ENCODE measurements at places on chromosomes 5 and 9. TPM values are rescaled to one million over a fixed set of nuclear protein-coding genes. Genes with fewer than 3 reads are reported as not detected.

DNA sequence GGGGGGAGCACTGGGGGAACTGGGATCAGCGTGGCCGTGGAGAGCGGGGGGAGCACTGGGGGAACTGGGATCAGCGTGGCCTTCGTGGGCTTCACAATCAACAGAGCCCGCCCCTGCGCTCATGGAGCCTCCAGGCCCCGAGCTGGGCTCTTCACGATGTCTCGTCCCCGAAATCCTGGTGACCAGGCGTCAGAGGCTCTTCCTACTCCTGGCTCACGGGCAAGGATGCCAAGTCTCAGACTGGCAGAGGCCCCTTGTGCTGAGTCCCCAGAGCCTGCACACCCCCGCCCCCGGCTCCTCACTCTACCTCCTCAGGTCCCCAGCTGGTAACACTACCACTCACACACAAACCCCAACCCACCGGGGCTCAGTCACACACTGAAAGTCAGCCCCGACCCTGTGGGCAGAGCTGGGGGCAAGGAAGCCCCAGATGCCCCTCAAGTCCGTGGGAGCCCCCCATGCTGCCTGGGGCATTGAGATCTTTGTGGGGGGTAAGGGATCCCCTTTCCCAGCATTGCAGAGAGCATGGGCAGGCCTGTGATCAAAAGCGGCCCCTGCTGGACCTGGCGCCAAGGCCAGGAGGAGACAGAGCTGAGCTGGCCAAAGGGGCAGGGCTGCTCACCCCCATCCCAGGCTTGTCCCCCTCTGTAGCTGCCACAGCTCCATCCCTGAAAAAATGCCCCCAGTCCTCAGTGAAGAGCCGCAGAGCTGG, 26.7 kb downstream of the LHX3 start:
- DNase-seq: no peak

PAEP gene
- not detected for polyA plus RNA-seq

GRCh38 chr5:109668237-109668636, 21.5 kb upstream of the MAN2A1 start:
- DNase-seq: no peak

GRCh38 chr9:133839822-133840329, 101.7 kb upstream of the SARDH start:
- DNase-seq: peak; percentile 36

DNA sequence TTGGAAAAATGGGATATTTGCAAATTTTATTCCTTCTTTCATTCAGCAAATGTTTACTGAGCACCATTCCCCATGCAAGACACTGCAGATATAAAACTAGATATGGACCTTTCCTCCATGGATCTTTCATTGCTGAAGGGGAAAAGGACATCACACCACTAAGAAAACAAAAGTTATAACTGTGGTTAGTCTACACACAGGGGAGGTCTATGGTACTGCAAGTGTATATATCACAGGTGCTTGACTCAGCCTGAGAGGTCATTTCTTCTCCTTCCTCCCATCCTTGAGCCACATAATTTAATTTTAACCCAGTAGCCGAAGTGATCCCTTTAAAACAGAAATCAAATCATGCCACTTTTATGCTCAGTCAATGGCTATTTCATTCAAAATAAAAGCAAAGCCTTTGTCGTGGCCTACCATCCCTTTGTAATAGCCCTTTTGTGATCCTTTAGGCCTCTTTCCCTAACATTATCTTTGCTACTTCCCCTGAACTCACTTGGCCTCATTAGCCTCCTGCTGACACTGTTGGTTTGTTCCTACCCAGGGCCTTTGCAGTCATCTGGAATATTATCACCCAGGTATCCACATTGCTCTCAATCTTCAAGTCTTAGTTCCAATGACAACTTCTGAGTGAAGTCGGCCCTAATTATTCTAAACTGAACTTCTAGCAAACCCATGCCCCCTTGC, 213.2 kb downstream of the GABRB2 start:
- no peak for DNase-seq

- DNase-seq: no peak
Measured at GRCh38 chr5:88269222-88269771, 652 bp upstream of the TMEM161B start.

TRIM32 gene
- 22.6 TPM for polyA plus RNA-seq

- no peak for DNase-seq
Measured at GRCh38 chr5:124979251-124979650, 232.8 kb upstream of the ZNF608 start.

- DNase-seq: no peak
Measured at GRCh38 chr5:157085930-157086329, 22.9 kb downstream of the HAVCR2 start.

CLIC3 gene
- polyA plus RNA-seq: 39.5 TPM

GRCh38 chr9:88835038-88835466, 156.2 kb upstream of the S1PR3 start:
- DNase-seq: no peak

TMEFF1 gene
- polyA plus RNA-seq: 2.6 TPM

DNA sequence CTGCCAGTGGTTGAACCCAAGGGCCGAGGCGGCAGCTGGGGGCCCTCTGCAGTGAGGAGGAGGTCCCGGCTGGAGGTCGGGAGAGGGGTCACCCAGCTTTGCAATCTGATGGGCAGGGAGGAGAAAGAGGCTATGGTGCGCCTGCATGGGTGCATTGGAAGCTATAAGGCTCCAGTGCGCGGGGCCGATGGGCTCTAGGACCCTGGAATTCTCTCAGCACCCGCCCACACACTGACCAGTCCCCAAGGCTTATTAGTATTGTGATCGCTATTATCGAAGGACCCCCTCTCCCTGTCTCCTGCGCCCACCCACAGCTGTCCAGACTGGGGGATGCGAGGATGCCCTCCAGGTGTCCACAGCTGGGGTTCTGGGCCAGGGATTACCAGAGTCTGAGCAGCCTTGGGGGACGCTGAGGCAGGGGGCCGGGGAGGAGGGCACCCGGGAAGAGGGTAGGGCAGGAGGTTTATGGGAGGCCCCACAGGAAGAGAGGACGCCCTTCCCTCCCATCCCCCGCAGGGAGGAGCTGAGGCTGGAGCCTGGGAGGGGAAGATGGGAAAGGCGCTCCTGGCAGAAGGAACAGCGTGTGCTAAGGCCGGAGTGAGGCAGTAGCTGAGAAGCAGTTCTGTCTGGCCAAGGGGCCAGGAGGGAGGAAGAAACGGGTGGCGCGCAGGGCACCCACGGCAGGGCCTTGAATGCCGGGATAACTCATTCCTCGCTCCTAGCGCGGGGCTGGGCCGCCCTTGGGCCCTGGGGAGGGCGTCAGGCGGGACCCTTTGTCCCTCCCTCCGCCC, 24.2 kb downstream of the C9orf50 start:
- peak; percentile 89 for DNase-seq

- DNase-seq: peak; percentile 39
Measured at GRCh38 chr5:136249678-136250266, 56.8 kb upstream of the SMIM32 start.

DNA sequence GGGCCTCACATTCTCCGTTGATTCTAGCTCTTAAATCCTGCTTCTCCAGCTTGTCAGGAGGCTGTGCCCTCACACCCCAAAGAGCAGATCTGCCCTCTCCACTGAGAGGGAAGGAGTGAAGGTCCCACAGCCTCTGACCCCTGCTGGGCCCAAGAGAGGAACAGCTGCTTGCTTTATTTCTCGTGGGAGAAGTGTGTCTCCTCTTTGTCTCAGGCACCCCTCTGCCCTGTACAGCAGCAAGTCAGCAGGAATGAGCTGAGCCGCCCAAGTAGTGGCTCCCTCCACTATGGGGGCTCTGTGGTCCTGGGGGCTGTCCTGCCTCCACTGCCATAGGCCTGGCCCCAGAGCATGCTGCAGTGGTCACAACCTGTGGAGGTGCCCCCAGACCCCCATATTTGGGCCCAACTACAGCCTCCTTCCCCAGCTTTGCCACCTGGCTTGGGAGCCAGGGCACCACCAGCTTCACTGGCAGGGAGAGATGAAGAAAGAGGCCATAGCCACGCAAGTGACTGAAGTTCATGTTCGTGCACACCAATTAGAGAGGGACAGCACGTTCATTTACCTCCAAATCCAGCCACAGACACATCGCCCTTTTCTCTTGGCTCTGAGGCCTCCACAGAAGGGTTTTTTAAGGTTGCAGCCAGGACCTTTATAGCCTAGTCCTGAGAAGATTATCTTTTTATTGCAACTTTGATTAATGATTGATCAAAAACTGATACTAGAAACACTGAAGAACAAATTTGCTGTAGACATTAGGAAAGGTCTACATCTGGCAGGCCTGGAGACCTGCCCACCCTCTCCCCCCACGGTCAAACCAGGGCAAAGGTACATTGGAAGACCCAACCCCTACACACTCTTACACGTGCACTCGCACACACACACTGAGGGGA, 27.5 kb downstream of the IRF1 start:
- DNase-seq: peak; percentile 34

OBP2B gene
- not detected for polyA plus RNA-seq

DNA sequence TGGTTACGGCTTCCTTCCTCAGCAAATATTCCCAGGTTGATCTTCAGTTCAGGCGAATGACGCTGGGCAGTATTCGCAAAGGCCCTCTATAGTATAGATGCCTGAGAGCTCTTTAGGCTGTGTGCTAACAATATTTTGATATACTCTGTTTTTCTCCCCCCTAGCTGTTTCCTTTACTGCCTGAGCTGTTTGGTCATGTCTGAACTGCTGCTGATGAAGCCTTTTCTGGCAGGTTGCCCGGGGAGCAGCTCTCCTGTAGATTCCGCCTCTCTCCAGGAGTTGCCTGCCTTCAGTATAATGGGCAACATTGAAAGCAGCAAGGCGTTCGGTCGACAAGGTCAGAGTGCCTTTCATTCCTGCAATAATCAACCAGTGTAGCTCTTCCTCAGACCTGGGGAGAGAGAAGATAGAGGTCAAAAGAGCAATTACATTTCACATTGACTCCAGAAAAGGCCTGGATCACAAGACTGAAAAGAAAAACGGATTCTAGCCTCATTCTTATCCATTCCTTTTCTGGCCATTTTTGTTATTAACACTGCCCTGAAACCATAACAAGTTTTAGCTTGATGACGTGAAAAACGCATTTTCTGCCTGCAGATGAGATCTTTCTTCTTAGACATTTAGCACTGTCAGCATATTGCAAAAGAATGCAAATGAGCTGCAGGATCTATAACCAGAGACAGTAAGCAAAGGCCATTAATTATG, 60.1 kb upstream of the ZNF608 start:
- DNase-seq: peak; percentile 88

- DNase-seq: no peak
Measured at GRCh38 chr9:90818279-90818678, 16.7 kb downstream of the SYK start.

DNA sequence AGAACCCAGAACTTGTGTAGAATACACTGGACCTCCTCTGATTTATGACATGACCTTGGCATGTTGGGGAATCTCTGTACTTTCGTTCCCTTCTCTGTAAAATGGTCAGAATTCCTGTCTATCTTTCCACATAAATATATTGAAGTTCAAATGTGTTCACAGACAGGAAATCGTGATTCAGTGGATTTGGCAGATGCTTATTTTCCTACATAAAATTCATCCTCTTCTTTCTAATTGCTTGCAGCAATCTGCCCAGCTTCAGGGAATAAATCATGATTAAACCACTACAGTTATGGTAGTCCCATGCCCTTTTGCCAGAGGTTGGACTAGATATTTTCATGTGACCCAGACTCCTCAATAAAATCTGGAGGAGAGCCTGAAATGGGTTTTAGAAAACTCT, 52.1 kb upstream of the ARL15 start:
- no peak for DNase-seq

GRCh38 chr9:1404940-1405339, 354.8 kb downstream of the DMRT2 start:
- DNase-seq: no peak

CD72 gene
- polyA plus RNA-seq: 3.4 TPM

PCDHB12 gene
- 4.6 TPM for polyA plus RNA-seq

DNA sequence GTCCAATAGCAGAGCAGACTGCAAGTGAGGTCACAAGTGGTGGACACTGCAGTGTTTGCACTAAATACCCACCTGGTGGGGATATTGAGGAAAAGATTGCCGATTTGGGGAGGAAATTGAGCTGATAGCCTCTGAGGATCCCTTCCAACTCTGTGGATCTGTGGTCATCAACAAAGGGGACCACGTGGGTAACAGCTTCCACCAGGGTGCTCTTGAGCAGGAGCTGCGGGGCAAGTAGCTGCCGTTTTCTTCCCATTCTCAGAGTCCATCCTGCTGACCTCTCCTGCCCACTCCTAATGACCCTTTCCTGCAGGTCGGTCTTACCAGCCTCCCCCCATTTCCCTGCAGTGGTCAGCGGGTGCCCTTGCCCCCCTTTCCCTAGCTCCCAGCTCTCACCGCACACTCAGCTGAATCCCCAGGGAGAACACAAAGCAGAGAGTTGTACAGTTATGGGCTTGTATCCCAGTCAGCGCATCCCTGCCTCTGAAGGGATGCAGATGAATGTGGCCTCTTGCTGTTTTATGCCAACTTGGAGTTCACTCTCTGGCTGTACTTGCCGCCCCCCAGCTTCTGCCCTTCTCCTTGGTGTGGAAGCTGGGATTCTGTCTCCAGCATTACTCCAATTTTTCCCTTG, 18.0 kb downstream of the DAPK1 start:
- no peak for DNase-seq

OTULINL gene
- 8.9 TPM for polyA plus RNA-seq

LCN1 gene
- not detected for polyA plus RNA-seq

DNA sequence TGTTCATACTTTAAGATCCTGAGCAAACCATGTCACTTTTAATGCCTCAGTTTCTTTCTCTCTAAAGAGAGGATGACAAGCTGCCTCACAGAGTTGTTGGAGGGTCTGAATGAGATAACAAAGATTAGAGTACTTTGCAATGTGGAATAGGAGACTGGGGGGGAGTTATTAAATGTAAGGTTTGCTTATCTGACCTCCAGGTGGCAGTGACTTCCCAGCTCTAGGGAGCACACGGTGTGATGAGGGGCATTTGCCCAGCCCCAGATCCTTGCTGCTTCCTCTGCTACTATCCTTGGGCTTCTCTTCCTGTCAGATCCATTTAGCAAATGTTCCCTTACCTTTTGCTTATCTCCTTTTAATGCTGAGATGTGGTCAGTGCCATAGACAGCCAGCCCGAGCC, 30.7 kb downstream of the ENHO start:
- no peak for DNase-seq

DNA sequence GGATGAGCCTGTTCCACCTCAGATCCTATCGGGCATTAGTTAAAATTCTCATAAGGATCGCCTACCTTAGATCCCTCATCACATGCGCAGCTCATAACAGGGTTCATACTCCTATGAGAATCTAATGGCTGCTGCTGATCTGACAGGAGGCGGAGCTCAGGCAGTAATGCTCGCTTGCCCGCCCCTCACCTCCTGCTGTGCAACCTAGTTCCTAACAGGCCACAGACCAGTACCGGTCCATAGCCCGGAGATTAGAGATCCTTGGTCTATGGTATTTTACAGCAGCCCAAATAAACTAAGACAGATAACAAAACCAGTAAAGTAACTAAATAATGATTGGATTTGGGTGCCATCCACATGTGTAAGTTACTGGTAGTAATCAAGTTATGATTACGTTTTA, 17.5 kb downstream of the GOLPH3 start:
- DNase-seq: no peak

EDIL3 gene
- 43.5 TPM for polyA plus RNA-seq

GRCh38 chr5:179346401-179346800, 1.1 kb upstream of the ADAMTS2 start:
- no peak for DNase-seq

PCDHA9 gene
- polyA plus RNA-seq: 0.03 TPM

- DNase-seq: no peak
Measured at GRCh38 chr5:123855609-123856008, 343.6 kb downstream of the CSNK1G3 start.

GOLM1 gene
- 92.9 TPM for polyA plus RNA-seq
